SW480 (cell line): ENCODE measurements at places on chromosomes 7 and 10.

DNA sequence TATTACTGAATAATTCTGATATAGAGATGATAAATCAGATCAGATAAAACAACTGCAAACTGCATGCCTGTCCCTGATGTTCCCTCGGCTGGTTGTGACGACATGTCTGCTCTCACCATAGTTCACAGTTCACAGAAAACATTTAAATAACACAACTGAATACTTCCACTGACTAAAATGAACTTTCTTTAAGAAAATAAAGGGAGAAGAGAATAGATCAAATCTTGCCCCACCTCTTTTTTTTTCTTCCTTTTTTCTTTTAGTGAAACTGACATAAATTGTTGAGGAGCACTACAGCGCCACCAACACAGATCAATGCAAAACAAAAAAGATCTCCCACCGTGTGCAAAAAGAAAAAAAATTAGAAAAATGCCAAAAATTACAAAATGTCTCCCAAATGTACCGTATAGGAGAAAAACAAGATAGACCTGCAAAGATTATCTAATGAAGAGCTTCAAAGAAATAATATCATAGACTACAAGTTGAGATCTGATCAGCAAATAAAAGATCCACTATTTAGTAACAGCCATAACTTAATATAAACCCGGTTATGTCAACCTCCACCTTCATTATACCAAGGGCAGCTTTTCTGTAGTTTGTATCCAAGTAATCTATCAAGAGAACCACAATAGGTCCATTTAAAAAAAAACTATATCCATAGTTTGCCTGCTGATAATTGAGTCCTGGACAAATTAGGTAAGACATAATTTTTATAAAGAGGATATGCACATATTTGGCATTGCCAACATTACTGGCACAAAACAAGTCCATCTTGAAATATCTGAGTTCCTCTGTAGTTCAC lies 30.7 kb upstream of the EPC1 start:
- peak; percentile 45 for DNase-seq

DNA sequence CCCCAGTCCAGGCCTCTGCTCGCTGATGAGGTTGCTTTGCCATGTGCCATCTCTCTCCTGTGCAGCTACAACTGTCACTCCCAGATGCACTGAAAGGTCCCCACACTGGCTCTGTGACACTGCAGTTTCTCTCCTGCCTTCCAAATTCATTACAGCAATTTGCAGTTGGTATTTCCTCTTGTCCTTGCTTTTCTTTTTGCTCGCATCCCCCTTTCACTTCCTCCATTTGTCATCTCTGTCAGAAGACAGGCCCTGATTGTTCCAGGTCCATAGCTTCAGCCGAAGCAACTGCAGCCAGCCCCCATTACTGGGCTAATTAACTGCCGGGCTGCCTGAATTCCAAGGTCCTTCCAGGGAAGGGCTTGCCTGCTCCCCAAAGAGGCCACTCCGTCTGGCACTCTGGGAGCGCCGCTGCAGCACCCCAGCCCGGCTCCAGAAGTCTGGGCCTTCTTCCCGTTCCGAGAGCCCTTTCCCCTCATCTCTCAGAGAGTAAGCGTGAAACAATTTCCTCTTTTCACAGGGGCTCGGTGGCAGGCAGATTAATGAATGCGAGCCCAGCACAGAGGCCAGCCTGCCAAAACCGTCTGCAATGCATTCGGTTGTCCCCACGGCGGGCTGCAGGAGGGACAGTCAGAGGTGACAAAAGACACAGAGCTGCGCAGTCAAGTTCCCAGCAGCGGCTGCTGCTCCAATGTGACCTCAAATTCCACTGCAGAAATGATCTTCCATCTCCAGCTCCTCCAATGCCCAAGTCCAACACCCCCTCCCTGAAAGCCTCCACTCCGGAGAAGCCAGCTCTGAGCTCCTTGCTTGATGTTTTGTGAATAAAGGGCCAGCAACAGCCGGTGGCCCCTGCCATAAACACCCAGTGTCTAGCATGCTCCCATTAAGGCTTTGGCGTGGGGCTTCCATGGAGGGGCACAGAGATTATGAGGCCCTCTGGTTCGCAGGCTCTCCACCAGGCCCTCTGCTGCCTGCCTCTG lies 279.4 kb upstream of the HABP2 start:
- no peak for DNase-seq

GRCh38 chr10:101285519-101286070 lies 56.3 kb upstream of the LBX1 start:
- DNase-seq = no peak

DNA sequence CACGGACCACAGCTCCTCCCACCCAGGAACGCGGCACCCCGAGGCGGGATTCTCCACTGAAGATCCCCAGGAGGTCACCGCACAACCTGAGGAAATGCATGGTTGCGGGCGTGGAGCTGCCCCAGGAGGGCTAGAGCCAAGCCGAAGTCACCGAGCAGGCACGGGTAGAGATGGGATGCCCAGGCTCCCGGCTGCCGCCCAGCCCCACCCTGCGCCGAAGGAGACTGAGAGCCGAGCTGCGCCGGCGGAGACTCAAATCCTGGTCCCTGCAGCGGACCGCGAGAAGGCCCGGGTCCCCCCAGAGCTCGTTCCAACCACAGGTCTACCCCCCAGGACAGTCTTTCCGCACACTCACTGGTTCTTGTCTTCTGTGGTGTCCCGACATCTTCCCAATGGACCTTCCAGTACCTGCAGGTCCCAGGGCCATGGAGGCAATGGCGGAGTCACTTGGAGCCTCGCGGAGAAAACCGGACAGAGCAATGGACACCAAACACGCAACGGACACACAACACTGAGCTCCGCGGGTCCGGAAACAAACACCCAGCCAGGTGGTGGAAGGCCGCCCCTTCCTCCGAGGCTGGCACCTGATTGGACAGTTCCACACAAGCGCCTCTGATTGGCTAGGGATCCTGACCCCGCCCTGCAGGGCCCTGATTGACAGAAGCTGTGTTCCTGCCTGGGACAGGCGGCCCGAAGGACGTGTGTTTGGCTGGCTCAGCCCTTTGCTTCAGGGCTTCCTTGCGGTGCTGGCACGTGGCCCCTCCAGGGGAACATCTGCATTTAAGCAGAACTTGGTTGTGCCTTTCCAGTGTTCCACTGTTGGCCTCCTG lies 331.9 kb upstream of the NUPR2 start:
- no peak for DNase-seq

GRCh38 chr7:18777314-18777713 lies 281.8 kb downstream of the HDAC9 start:
- DNase-seq = no peak

- DNase-seq = no peak
Observed at GRCh38 chr10:132166216-132166950, 20.4 kb upstream of the DPYSL4 start.

DNA sequence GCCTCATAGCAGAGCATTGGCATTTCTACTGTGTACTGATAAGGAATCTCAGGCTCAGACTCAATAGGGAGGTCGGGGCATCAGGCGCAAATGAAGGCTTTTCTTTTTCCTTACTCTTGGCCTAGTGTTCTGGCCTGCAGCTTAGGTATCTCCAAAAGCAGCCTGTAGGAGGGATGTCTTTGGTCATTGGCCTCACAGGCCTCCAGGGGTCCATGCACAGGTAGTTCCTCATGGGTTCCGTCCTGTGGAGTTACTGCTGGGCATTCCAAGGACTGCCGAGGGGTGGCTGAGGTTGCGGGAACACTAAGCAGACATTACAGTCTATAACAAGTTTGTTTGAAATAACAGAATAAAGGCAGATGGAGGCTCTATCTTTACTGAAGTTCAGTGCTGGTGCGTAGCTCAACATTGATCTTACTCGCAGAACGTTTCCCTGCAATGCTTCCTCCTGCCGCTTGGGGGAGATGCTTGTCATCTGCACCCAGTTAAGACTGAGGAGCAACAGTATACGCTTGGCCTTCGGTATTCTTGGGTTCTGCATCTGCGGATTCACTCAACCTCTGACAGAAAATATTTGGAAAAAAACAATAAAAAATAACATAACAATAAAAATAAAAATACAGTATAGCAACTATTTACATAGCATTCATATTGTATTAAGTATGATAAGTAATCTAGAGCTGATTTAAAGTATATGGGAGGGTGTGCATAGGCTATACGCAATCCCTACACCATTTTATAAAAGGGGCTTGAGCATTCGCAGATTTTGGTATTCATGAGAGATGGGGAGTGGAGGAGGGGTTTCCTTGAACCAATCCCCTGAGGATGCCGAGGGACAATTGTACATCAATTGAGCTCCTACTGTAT lies 58.9 kb downstream of the SH2D4B start:
- peak; percentile 25 for DNase-seq

DNA sequence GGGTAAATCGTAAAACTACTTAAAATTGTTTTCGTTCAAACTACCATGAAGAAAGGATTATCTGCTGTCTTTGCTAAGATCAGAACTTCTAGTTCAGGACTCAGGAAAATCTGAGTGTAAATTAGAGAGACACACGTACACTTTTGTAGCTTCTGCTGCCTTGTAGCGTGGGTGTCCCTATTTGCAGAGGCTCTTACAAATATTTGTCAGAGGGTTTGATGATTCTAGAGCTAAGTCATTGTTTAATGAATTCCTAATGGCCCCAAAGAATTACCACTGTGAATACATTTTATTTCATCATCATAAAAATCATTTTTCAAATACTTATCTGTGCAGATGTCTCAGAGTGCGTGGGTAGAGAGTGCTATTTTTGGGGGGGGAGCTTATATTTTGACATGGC lies 314.9 kb downstream of the LRMDA start:
- DNase-seq = no peak

- DNase-seq = no peak
Observed at GRCh38 chr10:100065084-100065660, 16.5 kb downstream of the CPN1 start.

DNA sequence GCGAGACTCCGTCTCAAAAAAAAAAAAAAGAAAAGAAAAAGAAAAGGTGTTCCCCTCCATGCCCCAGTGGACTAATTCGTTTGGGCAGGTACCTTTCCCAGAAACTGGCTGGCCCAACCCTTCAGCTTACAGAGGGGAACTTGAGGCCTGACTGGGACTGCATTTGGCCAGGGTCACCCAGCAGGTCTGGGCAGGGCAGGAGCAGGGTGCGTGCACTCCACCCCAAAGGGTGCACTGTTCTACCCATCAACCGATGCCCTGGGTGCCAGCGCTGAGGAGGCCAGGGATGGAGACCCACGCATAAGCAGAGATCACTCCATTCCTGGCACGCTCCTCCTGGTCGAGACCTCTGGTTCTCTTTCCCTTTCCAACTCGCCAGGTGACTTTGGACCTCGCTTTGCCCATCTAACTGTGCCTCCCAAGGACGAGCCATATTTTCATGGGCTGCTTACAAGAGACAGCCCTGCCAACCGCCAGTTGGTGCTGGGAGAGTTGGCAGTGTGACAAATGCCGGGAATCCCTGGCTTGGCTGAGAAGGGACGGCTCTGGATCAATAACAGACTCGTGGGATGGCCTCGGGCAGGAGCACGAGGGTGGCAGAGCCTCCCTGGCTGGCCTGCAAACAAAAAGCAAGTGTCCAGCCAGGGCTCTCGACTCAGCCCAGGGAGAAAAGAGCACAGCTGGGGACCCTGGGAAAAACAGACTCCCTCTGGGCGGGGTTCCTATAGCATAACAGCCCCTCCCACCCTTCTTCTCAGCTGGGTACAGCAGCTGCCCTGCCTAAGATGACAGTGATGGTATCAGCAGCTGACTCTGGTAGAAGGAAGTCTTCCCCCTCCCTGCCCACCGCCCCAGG lies 7.9 kb downstream of the HSPB1 start:
- no peak for DNase-seq

- no peak for DNase-seq
Observed at GRCh38 chr10:1432161-1432560, 305.2 kb downstream of the ADARB2 start.

DNA sequence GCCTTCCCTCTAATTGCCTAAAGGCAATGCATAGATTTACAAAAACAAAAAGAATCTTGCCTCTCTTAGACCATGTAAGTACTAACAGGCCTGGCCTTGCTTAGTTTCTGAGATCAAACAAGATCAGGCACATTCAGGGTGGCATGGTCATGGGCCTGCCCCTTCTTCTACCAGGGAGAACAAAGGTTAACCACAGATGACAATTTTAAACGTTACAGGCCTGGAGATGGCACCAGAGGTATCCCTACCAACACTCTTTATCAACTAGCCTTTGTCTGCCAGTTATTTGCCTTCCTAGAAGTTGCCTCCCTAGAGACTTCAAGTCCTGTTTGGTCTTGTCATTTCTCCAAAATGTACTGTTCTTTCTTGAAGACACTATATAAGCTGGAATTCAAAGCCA lies 252.6 kb downstream of the DOCK4 start:
- peak; percentile 79 for DNase-seq

GRCh38 chr10:104028146-104028545 lies 57.5 kb downstream of the COL17A1 start:
- DNase-seq = peak; percentile 9

GRCh38 chr7:100951172-100951571 lies 1.8 kb downstream of the MUC3A start:
- DNase-seq = no peak

DNA sequence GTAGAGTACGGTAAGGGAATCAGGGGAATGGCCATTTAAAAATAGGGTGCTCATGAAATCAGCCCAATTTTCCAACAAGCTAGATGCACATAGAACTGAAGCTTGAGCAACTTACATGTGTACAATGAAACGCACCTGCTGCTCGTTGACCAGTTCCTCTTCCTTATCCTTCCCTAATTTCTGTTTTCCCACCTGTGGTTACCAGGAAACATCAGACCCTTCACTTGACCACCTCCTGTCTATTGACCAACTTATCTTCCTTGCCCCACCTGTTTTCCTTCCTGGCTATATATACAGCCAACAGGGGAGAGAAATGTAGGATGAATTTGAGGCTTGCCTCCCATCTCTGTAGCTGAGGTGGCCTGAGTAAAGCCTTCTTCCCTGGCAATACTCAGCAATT lies 37.8 kb upstream of the RAPGEF5 start:
- DNase-seq = no peak

GRCh38 chr7:67894746-67895145 lies 898.1 kb downstream of the TYW1 start:
- no peak for DNase-seq

GRCh38 chr10:31261511-31262311 lies 57.3 kb upstream of the ZEB1 start:
- DNase-seq = no peak

DNA sequence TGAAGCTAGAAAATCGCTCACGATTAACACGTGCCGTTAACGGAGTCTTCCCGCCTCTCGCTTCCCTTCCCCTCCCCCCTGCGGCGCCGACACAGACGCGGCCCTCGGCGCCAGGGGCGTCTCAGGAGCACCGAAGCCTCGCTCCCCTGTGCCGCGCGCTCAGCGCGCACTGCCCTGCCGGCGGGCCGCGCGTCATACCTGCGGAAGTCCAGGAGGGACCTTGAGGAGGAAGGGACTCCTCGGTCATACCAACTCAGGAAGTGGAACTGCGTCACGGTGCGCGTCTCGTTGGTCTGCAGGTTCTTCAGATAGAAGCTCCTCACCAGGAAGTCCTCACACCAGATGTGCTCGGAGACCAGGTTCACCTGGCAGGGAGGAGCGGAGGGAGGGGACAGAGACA lies 239.6 kb downstream of the DNAJB6 start:
- DNase-seq = no peak

GRCh38 chr7:6444516-6445269 lies 3.1 kb downstream of the DAGLB start:
- no peak for DNase-seq

GRCh38 chr10:6507311-6507710 lies 72.8 kb downstream of the PRKCQ start:
- DNase-seq = no peak
